Stimulated activated CD8-positive, alpha-beta memory T cell treated with anti-CD3 and anti-CD28 coated beads, Interleukin-7, amount 100 ng/mL, for 1 hour (primary cell): ENCODE measurements at places on chromosomes 11 and 22.

DNA sequence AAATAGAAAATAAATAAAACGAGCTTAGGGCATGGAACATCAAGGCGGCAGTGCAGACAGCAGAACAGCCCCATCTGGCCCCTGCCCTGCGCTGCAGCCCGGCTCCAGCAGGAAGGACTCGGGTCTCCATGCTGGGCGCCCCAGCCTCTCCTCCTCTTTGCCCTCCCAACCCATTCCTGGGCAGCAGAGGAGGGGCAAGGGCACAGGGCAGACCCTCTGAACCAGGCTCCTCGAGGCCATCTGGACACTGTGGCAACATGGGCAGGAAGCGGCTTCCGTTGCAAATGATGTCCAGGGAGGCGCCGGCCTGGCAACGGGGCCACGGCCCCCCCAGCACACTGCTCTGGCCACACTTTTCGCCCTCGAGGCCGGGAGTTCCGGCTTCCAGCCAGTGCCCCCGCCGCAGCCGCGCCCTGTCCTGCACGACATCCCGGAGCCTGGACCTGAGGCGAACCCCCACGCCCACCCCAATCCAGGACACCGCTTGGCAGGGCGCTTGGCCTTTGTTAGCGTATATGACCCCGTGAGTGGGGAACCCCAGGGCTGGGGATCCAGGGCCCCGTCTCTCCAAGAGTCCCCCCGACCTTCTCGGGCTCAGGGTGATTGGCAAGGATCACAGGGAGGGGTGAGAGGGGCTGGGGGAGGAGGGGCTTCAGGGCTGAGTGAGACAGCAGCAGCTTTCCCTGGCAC is 192.1 kb downstream of the IGLL1 start:
- DNase-seq, result no peak

DNA sequence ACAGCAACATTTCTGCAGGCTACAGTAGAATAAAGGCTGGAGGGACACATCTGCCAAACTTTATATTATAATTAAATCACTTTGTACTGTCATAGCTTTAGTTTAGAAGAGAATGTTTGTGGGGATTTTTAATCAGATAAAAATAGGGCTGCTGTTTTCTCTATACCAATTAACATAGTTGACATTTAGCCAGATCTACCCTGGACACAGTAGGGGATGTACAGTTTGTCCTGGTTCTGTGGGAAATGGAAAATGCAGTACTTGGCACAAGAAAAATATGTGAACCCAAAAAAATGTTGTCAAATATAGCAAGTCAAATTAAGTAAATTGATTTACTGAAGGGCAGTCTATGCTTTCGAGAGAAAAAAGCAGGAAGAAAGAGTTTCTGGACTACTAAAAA is 20.8 kb upstream of the PICALM start:
- DNase-seq, result no peak

GRCh38 chr11:68430801-68431200 is 29.8 kb upstream of the PPP6R3 start:
- no peak for DNase-seq

DNA sequence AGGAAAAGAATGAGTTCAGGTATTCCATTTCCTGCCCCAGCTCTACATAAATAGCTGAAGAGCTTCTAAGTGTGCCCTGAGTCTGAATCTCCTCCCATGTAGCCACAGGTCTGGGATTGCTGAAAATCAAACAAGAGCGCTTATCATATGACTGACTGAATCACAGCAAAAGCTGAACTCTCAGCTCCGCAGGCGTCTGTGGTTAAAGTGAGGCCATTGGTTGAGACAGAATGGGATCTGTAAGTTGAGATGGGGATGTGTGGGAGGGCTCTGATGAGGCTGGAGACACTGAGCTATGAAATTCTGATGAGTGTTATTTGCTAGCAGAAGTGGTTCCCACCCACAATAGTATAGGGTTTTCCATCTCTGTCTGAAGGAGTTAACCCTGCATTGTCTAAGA is 637.0 kb downstream of the OPCML start:
- no peak for DNase-seq

DNA sequence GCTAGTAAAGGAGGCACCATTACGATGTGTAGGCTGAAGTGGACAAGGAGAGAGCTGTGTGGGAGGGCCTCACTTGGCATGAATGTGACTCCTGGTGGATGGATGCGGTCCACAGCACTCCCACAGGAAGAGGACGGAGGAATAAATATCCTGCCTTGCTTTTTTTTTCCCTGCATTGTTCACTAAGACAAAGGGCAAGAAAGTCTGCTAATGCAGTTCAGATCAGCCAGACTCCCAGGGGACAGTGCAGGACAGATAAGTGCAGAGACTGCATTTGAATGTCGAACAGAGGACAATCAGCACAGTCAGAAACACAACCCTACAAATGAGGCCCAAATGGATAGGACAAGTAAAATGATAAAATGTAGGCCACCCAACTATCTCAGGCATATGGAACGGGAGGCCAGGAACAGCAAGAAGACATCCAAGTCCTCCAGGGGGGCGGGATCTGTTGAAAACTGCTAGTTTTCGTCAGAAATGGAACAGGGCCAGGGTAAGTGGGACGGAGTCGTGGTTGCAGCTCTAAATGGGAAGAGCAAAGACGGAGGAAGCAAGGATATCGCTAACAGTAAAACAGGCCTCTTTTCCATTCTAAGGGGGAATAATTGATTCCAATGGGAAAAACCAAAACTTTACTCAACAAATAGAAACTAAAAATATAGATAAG is 25.2 kb upstream of the OR8B8 start:
- no peak for DNase-seq

DNA sequence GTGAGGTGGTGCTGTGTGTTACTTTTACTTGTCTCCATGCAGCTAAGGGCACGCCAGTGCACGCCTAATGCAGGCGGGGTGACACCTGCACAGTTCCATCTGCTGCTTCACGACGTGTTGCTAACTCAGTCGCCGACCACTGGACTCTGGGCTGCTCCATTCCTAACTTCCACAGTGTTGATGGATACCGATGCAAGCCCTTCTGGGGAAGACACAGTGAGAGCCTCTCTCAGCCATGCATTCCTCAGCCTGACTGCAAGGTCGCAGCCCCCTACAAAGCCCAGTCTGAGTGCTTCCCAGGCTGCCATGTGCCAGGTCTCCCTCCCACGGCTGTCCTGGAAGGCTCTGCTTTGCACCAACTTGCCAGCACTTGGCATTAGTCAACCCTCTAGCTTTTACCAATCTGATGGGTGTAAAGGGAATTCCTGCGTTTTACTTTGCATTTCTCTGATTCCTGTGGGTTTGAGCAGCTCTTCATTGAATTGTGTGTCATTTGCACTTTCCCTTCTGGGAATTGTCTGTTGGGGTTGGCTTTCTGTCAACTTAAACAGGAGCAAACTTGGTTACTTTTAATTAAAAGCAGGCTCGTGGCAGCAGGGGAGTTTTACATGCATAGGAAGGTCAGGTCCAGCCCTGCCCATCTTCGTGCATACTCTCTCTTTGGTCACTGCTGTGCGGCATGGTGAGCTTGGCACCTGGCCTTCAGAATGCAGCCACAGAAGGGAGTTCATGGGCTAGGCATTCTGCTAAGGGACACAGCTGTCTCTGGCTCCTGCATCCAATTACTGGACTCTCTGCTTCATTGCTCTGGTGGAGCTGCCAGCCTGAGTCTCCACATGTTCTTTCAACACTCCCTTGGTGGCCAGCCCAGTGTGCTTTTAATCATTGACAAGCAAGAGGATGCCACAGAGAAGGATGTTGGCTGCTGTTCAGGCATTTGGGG is 34.6 kb upstream of the SHANK2 start:
- DNase-seq, result no peak

DNA sequence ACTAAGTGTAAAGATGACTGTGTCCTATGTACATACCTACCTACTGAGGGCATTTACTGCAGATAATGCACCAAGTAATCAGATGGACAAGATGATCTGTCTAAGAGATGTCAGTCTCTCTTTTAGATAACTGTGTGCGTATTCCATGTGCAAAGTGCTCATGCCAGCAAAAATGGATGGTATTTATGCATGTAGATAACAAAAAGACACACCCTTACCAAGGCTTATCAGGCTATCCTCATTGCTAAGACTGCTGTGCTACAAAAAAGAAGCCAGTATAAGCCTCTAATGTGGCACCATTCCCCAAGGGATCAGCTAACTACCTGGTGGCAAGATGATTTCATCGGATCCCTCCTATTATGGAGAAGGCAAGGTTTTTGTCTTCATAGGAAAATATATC is 34.3 kb upstream of the CD44 start:
- DNase-seq, result no peak

GRCh38 chr11:67548555-67549110 is 25.4 kb upstream of the CABP2 start:
- DNase-seq, result no peak

DNA sequence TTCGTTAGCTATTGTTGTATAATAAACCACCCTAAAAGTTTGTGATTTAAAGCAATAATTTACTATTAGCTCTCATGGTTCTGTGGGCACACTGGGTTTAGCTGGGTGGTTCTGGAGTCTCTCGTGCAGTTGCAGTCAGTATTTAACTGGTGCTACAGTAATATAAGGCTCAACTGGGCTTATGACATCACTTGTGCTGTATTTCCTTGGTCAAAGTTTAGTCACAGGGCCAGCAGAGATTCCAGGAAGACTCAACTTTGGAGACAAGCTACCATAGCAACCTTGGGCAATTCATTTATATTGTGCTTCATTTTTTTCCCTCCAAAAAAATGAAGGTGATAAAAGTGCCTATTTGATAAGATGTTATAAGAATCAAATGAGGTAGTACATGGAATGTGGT is 204.2 kb upstream of the GUCY1A2 start:
- no peak for DNase-seq

GRCh38 chr11:12214751-12215150 is 104.4 kb downstream of the MICAL2 start:
- no peak for DNase-seq

DNA sequence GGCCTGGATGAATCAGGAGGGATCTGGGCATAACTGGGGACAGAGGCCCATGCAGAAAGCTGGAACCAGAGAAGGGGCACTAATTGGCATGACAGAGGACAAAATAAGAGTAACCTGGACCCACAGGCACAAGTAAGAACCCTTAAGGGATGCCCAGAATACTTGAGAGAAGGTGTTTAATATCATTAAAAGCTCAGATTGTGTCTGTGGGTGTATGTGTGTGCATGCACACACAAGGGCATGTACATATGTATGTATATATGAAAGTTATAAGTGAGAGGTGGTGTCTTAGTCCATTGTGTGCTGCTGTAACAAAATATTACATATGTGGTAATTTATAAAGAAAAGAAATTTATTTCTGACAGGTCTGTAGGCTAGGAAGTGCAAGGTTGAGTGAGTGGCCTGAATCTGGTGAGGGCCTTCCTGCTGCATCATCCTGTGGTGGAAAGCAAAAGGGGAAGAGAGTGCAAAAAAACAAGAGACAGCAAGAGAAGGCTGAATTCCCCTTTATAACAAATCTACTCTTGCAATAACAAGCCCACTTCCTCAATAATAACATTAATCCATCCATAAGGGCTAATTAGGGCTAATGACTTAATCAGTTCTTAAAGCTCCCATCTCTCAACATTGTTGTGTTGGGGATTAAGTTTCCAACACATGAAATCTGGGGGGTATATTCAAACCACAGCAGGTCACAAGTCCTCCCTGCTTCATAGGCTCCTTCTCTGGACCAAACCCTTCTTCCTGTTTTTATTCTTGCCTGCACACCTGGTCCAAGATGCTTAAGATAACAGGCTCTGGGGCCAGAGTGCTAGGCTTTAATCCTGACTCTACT is 68.3 kb upstream of the POU2AF2 start:
- DNase-seq, result no peak

DNA sequence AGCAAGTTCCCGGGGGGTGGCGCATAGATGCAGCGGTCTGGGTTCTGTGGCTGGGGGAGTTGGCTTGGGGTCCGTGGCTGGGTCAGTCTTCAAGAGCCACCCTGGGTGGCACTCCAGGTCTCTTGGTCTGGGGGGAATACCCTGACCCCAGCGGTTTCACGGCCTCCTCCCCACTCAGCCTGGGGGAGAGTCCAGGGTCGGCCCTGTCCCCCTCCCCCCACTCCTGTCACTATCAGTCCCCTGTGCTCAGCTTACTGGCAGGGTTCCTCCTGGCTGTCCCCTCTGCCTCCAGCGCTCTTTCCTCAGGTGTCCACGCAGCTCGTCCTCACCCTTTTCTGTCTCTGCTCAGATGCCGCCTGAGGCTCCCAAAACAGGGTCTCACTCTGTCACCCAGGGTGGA is 68.5 kb upstream of the PARVG start:
- no peak for DNase-seq

GRCh38 chr22:42066937-42067336 is 3.7 kb downstream of the NAGA start:
- no peak for DNase-seq

- DNase-seq, result no peak
Observed at GRCh38 chr11:27882066-27882697, 181.9 kb upstream of the BDNF start.

DNA sequence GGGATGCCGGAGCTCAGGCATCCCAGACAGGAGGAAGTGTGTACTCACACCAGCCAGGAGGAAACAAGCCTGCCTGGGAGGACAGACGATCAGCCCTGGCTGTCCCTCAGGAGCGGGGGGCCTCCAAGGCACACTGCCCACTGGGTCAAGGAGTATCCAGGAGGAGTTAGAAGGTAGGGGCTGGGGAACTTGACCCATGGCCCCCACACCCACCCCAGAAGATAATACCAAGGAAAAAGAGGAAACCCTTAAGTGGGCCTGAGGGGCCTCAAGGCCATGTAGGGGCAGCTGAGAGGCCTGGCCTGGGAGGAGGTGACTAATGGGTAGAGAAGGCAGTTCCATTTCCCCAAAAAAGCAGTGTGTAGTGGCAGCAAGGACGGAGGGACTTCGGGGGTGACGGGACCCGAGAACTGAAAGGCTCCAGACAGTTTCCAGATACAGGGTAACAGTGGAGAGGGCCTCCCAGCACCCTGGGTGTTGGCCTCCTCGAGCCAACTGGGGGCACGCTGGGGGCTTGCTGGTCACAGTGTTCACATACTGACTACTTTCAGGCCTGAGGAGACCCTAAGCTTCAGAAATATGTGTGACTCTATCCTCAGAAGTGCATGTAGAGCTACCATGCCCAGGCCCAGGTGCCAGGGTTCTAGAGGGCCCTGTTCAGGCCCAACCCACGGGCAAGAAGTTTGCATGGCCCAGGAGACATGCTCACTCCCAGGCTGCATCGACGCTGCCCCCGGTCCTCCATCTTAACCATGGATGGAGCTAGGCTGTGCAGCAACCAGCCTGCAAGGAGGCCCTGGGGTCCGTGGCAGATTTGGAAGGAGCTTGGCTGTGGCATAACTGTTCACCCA is 75.7 kb upstream of the PITPNB start:
- no peak for DNase-seq

GRCh38 chr11:114148013-114148382 is 88.5 kb downstream of the ZBTB16 start:
- DNase-seq, result no peak

GRCh38 chr22:21098099-21098671 is 52.4 kb downstream of the LRRC74B start:
- DNase-seq, result no peak

DNA sequence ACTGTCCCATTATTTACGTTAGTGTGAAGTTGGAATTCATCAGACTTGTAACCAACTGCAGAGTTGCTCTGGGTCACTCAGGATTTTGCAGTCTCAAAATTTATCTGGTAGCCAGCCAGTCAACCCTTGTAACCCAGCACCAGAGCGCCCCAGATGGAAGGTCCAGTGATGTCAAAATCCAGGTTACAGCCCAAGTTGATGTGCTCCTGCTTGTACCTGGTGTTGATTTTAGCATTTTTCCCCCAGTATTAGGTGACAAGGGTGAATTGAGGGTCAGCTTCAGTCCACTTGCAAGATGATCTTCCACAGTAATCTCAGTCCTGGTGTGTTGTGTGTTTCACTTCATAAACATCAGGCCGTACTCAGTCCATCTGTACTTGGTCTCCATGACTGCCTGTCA is 7.5 kb downstream of the TIMM10B start:
- DNase-seq, result no peak
